ENCODE measurements at places on chromosomes 2 and 18.
A peak's percentile ranks its signal among the peaks of the same experiment; 100 is the strongest.

GRCh38 chr2:237591141-237591881, 777 bp upstream of the RAB17 start:
- peak; percentile 16 for DNase-seq
- no peak overlapping the region for H3K4me3 ChIP-seq
- no peak overlapping the region for H3K27ac ChIP-seq
- peaks cover 2% of the 10 kb centered on the region for H3K27me3 ChIP-seq
- peaks cover 4% of the 10 kb centered on the region for H3K4me1 ChIP-seq
- no peaks in the 10 kb centered on the region for H3K36me3 ChIP-seq

- H3K36me3 ChIP-seq = no peaks in the 10 kb centered on the region
- H3K27ac ChIP-seq = no peak overlapping the region
- no peaks in the 10 kb centered on the region for H3K27me3 ChIP-seq
- no peaks in the 10 kb centered on the region for H3K4me1 ChIP-seq
These were observed 69.6 kb upstream of the COL5A2 start for GRCh38 chr2:189249171-189249570.

- H3K4me1 ChIP-seq = peaks cover 25% of the 10 kb centered on the region
- no peaks in the 10 kb centered on the region for H3K27me3 ChIP-seq
- no peak overlapping the region for H3K4me3 ChIP-seq
These were observed 383.1 kb upstream of the ID2 start for GRCh38 chr2:8298783-8299182.

GRCh38 chr2:165469417-165469816, at the start of gene CSRNP3:
CSRNP3 (plus strand) TSS chr2:165469698; CDS start chr2:165595066, 125,368 bp downstream.
- H3K4me3 ChIP-seq = no peak within 1 kb of the TSS
- no peaks in the 10 kb centered on the region for H3K36me3 ChIP-seq
- DNase-seq = no peak

- H3K4me3 ChIP-seq = no peak overlapping the region
- no peaks in the 10 kb centered on the region for H3K4me1 ChIP-seq
- H3K27ac ChIP-seq = no peak overlapping the region
- DNase-seq = no peak
These were observed 130.6 kb downstream of the THADA start for GRCh38 chr2:43465234-43465633.

GRCh38 chr2:20207051-20207450, 17.9 kb downstream of the SDC1 start:
- no peak for DNase-seq
- no peaks in the 10 kb centered on the region for H3K4me1 ChIP-seq
- H3K27me3 ChIP-seq = no peaks in the 10 kb centered on the region
- no peaks in the 10 kb centered on the region for H3K36me3 ChIP-seq
- no peak overlapping the region for H3K4me3 ChIP-seq

GRCh38 chr18:74533666-74534065, 634 bp upstream of the CNDP1 start:
- no peak for DNase-seq
- H3K4me3 ChIP-seq = no peak overlapping the region
- H3K27ac ChIP-seq = no peak overlapping the region
- no peaks in the 10 kb centered on the region for H3K27me3 ChIP-seq
- H3K4me1 ChIP-seq = no peaks in the 10 kb centered on the region

DNA sequence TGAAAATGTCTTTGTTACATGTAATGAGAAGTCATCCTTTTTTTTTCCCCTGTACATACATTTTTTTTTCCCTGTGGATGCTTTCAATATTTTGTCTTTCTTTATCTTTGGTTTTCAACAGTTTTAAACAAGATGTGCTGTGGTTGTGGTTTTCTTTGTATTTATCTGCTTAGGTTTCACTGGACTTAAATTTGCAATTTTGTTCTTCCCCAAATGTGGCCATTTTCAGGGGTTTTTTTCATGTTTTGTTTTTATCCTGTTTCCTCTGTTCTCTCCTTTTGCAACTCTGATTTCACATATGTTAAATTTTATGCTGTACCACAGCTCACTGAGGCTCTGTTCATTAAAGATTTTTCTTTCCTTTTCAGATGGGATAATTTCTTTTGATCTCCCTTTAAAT, 41.7 kb downstream of the GALNT1 start:
- no peak overlapping the region for H3K27ac ChIP-seq
- H3K4me1 ChIP-seq = peaks cover 10% of the 10 kb centered on the region
- H3K36me3 ChIP-seq = no peaks in the 10 kb centered on the region
- no peak overlapping the region for H3K4me3 ChIP-seq

DNA sequence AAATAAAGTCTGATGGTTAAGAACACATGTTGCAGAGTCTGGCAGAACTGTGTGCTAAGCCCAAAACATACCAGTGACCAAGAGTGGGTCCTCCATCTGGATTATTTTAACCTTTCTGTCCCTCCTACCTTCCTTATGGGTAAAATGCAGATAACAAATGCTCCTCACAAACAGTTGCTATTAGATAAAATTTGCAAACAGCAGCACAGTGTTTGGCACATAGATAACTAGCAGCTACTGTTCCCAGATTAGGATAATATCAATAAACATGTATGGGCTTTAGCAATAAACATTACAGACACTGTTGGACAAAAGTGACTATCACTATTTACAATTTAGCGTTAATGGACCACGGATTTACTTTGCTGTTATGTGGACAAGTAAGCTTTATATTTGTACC, 154.9 kb downstream of the TCF4 start:
- H3K4me3 ChIP-seq = no peak overlapping the region
- no peak overlapping the region for H3K27ac ChIP-seq
- H3K27me3 ChIP-seq = no peaks in the 10 kb centered on the region
- DNase-seq = no peak
- no peaks in the 10 kb centered on the region for H3K36me3 ChIP-seq
- no peaks in the 10 kb centered on the region for H3K4me1 ChIP-seq

DNA sequence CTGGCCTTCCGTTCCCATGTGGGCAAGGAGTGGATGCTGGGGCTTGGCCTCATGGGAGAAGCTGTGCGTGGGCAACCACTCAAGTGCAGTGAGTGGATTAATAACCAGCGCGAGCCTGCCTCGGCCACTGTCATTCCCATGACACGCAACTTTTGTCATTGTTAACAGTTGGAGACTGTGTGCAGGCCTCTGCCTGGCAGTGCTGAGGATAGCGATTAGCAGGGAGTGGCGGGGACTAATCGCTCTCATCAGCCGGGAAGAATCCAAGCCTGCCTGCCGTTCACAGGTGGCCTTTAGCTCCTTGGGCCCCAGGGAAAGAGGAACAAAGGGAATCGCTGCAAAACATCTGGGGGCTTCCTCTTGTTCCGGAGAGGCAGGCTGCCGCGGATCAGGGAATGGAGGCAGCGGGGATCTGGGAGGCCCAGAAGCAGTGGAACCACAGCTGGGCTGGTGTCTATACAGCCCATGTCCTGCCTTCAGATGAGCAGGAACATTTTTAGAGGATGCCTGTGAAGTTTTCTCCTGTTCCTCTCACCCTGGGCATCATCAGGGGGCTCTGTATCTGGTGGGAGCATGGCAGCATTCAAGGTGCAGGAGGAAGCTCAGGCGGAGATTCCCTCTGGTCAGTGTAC, 53.8 kb downstream of the CTIF start:
- H3K4me3 ChIP-seq = no peak overlapping the region
- no peaks in the 10 kb centered on the region for H3K27me3 ChIP-seq
- no peak overlapping the region for H3K27ac ChIP-seq
- no peaks in the 10 kb centered on the region for H3K4me1 ChIP-seq
